ENCODE measurements at places on chromosomes 6 and 20.

GRCh38 chr6:37499433-37500293 lies at the start of gene CCDC167:
Gene CCDC167, minus strand, starts transcription at chr6:37499893. Its CDS starts 30 bp downstream, at chr6:37499863.
- DNase-seq = peak; percentile 99

GRCh38 chr6:16137451-16137801 lies 8.5 kb downstream of the MYLIP start:
- DNase-seq = no peak

DNA sequence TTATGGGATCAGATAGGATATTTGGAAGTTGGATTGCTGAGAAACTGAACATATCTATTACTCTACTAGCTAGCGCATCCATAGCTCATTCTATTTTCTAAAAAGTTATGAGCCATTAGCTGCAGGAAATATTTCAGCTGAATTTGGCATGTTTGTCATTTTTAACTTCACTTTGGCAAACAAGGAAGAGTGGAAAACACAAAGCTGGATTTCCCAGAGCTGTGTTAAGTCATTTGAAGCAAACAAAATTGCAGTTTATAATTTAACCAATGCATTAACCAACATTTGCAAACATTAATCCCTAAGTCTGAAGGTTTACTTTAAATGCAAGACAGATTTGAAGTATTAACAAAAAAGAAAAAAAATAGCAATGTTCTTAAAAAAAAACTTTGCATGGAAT lies 1.2 kb downstream of the ALDH8A1 start:
- DNase-seq = no peak

GRCh38 chr6:111114087-111114443 lies 26.8 kb downstream of the SLC16A10 start:
- DNase-seq = no peak

GRCh38 chr20:50371878-50372769 lies 138.1 kb upstream of the PTPN1 start:
- DNase-seq = no peak

GRCh38 chr6:70549327-70549726 lies 17.4 kb upstream of the SDHAF4 start:
- DNase-seq = peak; percentile 65
